Activated CD4-positive, alpha-beta T cell treated with anti-CD3 and anti-CD28 coated beads, Interleukin-2, amount 50 U/mL, for 24 hours (primary cell): ENCODE measurements at places on chromosomes 6 and 20.

GRCh38 chr6:37305841-37306425 lies 47.9 kb upstream of the RNF8 start:
- no peak for DNase-seq

- DNase-seq, result no peak
These were observed 647 bp downstream of the UNC93A start for GRCh38 chr6:167291623-167292300.

DNA sequence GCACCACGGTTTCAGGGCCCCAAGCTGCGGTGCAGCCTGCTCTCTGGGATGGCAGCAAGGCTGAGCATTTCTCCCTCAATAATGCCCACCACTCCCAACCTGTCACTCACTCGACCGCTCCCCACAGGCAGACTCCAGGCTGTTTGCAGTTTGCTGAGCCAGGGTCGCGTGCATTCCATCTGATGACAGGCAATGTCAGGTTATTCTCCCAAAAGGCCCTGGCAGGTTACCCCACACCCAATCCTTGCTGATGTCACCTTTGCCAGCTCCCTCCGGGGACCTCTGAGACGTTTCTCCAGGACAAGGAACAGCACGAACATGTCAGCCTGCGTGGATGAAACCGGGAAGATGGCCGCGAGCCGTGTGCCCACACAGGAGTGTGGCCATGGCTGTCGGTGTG lies 7.1 kb upstream of the SLCO4A1 start:
- no peak for DNase-seq

DNA sequence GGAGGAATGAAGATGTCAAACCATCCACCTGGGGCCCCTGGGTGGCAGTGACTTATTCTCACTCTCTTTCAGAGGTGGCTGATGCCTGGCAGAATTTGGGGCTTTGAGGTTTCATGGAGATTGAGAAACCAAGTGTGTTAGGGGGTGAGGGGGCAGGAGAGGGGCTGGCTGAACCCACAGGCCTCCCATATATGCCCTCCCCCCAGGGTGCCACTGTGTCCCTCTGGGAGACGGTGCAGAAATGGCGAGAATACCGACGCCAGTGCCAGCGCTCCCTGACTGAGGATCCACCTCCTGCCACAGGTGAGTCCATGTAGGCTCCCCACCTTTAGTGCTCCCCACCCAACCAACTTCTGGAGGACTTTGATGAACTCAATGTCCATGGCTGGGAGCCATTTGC lies 7.6 kb downstream of the GLP1R start:
- DNase-seq, result no peak

- peak; percentile 21 for DNase-seq
These were observed 177.2 kb upstream of the TAB2 start for GRCh38 chr6:149140137-149140909.

GRCh38 chr6:111710911-111711310 lies 105.2 kb upstream of the TRAF3IP2 start:
- no peak for DNase-seq

- DNase-seq, result no peak
These were observed 1.6 kb downstream of the DNAJC5 start for GRCh38 chr20:63896264-63897105.

DNA sequence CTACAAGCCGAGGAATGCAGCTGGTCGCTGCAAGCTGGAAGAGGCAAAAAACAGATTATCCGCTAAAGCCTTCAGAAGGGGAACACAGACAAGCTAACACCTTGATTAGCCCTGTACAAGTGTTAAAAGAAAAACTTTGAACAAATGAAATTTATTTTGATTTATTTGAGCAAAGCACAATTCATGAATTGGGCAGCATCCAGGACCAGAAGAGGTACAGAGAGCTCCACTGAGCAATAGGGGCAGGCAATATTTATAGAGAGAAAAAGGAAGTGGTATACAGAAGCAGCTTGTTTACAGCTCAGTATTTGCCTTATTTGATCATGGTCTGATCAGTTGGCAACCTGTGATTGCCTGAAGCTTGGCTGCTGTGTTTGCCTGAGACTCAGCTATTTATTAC lies 17.6 kb downstream of the HLA-DOB start:
- no peak for DNase-seq

DNA sequence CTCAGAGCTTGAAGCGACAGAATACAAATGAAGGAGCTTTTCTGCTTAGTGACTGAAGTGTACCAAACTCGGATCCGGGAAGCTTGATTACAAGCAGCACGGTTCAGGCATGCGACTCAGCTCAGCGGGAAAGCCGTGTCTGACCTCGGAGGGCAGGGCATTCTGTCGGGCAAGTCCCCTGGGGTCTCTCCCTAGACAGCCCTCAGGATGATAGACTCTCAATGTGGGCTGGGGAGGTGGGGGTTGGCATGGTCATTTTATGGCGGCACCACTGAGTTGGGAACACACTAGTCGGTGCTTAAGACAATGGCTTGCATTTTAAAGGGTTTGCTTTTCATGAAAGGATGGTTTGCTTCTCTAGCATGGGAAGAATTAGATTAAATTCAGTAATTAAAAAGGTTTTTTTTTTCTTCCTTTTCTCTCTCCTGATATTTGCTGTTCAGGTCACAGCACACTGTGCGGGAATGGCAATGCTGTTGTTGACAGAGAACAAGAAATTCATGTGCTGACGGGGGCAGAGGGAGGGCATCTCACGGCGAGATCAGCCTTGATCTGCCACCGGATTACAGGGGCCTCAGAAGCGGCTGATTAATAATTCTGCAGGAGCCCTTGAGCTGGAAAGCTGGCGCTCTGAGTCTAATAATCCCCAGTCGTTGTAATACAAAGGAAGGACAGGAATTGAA lies 80.7 kb upstream of the TRAF3IP2 start:
- no peak for DNase-seq

- DNase-seq, result no peak
These were observed 28.1 kb upstream of the QKI start for GRCh38 chr6:163386329-163386908.

GRCh38 chr20:12466915-12467314 lies 541.9 kb upstream of the SPTLC3 start:
- no peak for DNase-seq

- no peak for DNase-seq
These were observed 67.9 kb upstream of the BTN3A2 start for GRCh38 chr6:26296857-26297648.

GRCh38 chr20:62822788-62823651 lies 6.2 kb downstream of the COL9A3 start:
- no peak for DNase-seq

DNA sequence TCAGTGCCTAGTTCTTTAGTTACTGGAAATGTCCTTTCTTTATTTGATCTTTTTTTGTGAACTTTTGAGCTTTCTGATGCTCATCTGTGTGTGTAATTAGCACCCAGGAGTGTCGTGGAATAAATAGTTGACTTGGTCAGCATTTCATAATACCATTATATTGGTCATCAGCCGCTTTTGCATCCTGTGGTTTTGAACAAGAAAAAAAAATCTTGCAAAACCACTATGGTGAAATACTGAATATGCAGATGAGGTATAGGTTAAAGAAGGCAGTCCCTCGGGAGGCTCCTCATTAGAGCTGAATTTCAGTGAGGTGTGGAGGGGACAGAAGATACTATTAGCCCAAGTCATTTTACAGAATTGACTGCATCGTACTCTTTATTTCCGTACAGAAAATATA lies 90.1 kb downstream of the FOXO3 start:
- no peak for DNase-seq

DNA sequence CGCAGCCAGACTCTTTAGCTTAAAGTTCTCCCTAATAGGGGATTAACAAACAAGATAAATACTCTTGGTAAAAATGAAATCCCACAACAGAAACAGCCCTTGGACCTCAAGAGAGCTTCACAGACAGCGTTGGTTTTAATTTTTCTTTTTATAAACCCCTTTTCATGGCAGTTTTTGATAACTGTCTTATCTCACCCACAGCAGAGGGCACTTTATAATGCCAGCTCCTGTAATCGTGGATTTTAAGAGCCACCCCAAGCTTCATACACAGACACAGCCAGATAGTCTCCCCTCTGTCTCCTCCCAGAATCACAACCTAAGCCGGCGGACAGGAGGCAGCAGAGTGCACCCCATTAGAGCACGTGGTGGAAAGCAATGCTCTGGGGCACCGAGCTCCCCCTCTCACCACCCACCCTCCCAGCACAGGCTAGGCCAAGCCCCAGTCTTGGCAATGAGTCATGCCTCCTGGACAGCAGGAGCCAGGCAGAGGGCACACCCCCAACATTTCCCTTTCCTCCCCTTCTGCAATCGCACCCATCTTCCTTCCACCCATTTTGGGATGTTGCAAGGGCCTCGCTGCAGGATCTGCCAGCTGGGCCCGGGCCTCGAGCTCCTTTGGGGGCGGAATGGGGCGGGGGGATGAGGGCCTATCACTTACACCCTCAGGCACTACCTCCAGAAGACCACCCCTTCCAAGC lies 2.4 kb downstream of the JAG1 start:
- DNase-seq, result no peak

DNA sequence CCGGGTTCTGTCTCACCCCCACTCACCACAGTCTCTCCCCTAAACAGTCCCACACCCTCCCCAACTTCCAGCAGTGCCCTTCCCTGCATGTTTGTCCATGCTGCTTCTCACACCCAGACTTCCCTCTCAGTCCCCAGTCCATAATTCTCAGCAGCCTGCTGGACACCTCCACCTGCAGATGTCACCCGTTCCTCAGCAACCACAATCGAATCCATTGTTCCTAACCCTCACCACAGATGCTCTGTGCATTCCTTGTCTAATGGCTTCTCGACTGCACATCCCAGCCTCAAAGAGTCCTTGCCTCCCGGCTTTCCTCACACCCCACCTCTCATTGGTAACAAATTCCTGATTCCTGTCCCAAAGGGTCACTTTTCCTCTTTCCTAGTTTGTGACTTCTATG lies 55.6 kb downstream of the GOPC start:
- no peak for DNase-seq

DNA sequence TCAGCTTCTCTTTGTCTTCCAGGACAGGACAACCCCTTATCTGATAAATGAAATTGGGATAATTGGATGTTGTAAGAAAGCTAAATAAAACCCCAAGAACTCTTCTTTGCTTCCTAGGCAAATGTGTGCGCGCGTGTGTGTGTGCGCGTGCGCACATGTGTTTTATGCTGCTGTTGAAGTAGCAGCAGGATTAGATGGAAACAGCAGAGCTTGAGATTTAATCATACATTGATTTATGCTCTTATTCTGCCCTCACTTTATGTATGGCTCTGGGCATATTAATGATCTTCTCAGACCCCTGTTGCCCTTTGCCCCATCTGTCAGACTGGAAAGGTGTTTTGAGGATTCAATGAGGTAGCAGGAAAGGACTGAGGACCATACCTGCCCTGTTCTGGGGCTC lies 324.0 kb upstream of the MAP3K7 start:
- DNase-seq, result no peak

- no peak for DNase-seq
These were observed 21.3 kb downstream of the BLTP3A start for GRCh38 chr6:34813028-34813713.

GRCh38 chr6:3359101-3359752 lies 97.6 kb downstream of the SLC22A23 start:
- DNase-seq, result no peak

GRCh38 chr6:33965766-33966165 lies 162.0 kb upstream of the MLN start:
- no peak for DNase-seq

DNA sequence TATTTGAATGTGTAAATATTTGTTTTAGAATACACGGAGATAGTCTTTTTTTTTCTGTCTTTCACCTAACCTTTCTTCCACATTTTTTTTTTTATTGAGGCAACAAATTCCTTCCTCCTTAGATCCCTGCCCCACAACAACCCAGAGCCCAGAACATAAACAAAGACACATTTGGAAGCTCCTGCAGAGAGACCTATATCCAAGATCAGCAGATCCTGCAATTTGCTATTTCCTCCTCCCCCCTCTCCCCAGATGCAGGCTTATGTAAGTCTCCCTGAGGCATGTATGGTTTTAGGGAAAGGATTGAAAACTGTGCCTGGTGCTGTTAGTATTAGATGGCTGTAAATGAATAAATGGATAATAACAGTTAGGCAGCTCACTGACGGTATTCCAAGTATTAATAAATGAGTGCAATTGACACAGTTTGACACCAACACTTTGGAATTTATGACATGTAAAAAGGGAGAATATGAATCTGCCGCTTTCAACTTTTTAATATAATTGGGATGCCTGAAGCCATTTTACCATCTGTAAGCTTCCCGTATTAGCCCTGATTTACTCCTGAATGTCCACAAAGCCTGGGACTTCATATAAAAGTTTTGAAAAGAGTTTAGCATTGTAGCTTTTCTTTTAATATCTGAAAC lies 608.3 kb upstream of the CITED2 start:
- no peak for DNase-seq
